ENCODE measurements at places on chromosomes 5 and 9.

GRCh38 chr9:72875221-72875620, 77.6 kb downstream of the ALDH1A1 start:
- DNase-seq = no peak

GRCh38 chr9:86600977-86601376, 246.8 kb upstream of the TUT7 start:
- DNase-seq = no peak

GRCh38 chr9:132898051-132898450, 19.4 kb downstream of the SPACA9 start:
- no peak for DNase-seq

DNA sequence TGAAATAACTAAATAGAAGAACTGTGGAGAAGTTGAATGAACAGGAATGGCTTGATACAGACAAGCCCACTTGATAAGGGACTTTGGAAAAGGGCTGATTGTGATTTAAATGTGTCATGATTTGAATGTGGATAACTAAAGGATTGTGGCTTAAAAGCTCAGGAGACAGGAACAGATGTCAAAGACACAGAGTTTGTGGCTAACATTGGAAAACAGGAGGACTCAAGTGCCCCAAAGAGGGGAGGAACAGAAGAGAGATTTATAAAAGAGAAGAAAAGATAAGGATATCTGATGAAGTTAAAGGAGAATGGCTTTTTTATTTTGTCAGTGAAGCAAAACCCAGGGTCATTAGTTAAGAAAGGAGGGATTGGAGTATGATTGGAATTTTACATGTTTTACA, 124.2 kb upstream of the TRPM3 start:
- no peak for DNase-seq

GRCh38 chr9:38380230-38380871, 12.2 kb upstream of the ALDH1B1 start:
- DNase-seq = no peak

DNA sequence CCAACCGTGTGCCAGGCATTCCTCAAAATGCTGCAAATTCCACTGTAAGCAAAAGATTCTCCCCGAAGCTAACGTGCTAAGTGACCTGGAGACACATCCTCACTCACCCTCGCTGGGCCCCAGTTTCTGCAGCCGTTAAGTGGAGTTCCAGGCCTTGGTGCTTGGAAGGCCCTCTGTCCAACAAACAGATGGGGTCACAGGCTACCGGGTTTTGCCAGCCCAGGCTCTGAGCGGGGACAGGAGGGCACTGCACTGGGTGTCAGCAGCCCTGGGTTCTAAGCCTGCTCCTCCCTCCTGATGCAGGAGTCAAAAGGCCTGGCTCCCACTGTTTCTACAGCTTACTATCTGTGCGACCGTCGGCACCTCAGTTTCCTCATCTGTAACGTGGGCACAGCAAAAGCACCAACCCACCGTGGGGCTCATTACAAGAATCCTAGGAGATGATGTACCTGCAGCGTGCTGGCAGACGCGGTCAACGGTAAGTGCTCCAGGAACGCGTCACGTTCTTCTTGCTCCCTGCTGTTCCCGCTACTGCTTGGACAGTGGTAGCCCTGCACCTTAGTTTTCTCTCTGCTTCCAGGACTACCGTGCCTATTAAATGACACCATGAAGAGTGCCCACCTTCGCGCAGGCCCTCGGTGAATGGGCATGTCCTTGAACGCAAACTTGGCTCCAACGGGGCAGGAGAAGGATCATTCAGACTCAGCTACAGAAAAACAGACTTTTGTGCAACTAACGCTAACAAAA, 84.8 kb downstream of the ADAMTS2 start:
- no peak for DNase-seq

GRCh38 chr5:157520911-157521703, 54.5 kb downstream of the ADAM19 start:
- no peak for DNase-seq

DNA sequence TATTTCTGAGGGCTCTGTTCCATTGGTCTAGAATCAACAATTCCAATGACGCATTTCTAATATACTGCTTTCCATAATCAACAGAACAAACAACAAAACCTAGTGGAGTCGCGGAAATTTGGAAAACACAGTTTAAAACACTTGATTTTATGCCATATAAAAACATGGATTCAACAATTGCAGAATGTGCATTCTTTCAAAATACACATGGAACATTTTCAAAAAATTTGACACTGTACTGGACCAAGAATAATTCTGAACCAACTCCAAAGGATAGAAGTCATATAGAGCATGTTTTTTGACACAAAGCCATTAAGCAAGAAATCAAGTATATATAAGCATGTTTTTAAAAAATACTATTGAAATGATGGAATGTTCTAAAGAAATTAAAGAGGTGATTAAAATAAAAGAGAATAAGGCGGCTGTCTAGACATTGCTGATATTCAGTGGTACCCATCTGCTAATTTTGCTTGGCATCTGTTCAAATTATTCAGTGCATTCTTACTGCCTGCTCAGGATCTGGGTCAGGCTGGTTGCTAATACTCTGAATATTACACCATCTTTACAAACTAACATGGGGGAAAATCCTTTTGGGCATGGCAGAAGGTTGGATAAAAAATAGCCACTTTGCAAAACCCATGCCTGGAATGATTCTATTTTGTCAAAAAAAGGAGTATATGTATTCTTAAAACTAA, 221.3 kb downstream of the NPR3 start:
- no peak for DNase-seq

DNA sequence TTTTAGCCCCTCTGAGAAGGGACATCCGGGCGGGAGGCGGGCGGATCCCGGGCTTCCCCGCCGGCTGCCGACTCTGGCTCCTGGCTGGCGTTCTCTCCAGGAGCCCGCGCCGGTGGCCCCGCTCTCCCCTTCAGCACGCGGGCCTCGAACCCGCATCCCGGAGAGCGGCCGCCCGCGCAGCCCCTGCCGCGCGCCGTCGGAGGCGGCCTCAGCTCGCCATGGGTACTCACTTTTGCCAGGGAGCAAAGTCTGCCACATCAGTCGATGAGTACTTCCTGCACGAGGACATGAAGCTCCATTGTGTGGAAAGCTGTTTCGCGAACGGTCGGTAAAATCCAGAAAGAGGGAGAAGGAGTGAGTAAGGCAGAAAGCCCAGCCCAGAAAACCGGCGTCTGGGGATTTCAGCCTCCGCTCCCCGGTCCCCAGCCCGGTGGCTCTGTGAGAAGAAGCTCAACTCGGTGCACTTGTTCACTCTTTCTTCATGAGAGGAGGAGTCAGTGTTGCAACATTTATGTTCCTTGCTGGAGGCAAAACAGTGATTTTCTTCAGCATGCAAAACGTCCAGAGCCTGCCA, at the start of gene PRLR:
TSS of gene PRLR (minus strand) at position 450 of the 574 bp plus-strand sequence. CDS start 140,867 bp downstream, outside the sequence.
- no peak for DNase-seq

- no peak for DNase-seq
These were observed 118.1 kb upstream of the SMIM23 start for GRCh38 chr5:171667341-171668096.

GRCh38 chr5:148732692-148733091, 78.4 kb upstream of the HTR4 start:
- DNase-seq = no peak

- DNase-seq = no peak
These were observed 3.3 kb upstream of the UAP1L1 start for GRCh38 chr9:137073992-137074399.

GRCh38 chr9:99211746-99212145, 10.0 kb downstream of the ALG2 start:
- no peak for DNase-seq

- DNase-seq = no peak
These were observed 144.8 kb downstream of the GADD45G start for GRCh38 chr9:89749500-89750116.

DNA sequence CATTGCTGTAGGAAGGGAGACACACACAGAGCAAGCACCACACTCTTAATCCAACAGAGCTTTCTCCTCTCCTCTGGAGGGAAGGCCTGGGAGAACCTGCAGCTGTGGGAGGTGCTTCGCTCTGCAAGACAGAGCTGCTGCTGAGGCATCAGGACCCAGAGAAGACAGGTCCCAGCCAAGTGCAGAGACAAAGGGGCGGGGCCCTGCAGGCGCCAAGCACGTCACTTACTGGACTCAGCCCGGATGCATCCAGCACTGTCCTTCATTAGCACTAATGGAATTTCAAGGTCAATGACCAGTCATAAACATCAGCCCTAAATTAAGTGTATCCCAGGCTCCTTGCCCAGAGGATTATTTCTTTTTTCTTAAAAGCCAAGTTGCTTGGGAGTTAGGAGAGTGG, 337.1 kb upstream of the PANK3 start:
- DNase-seq = no peak

DNA sequence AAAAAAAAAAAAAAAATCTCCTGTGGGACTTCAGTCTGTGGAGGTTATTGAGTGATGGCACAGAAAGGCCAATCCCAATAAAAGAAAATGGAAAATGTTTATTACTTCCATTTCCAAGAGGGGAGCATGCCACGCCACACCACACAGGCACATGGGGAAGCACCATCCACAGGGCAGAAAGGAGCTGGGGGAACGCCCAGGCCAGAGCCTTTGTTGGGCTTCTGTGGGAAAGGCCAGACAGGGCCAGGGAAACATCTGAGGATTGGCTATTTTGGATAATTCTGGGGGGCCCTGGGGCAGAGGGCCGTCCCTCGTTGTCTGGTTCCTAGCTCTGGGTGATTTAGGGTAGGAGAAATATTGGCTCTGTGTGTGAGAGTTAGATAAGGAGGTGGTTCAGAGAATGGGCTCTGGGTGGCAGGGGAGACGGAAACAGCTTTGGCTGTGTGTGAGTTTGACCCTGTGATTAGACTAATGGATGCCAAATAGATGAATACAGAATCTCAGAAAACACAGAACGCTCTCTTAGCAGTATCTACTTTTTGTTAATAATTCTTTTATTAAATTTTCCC, 49.0 kb upstream of the ABL1 start:
- DNase-seq = no peak

DNA sequence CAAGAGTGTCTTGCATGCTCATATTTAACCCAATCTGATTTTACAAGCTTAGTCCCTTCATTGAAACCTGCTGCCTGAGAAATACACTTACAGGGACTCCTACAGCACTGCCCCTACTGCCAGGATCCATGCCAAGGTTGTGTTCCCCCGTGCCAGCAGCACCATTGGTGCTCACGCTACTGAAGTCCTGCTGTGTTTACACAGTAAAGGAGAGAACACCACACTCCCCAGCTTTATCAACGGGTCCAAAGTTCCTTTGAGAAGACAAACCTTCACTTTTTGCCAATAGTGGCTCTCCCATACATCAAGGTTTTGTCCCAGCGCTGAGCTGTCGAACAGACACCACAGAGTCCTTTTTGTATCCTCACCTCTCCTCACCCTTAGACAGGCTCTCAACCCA, 155.1 kb upstream of the WWC1 start:
- no peak for DNase-seq

DNA sequence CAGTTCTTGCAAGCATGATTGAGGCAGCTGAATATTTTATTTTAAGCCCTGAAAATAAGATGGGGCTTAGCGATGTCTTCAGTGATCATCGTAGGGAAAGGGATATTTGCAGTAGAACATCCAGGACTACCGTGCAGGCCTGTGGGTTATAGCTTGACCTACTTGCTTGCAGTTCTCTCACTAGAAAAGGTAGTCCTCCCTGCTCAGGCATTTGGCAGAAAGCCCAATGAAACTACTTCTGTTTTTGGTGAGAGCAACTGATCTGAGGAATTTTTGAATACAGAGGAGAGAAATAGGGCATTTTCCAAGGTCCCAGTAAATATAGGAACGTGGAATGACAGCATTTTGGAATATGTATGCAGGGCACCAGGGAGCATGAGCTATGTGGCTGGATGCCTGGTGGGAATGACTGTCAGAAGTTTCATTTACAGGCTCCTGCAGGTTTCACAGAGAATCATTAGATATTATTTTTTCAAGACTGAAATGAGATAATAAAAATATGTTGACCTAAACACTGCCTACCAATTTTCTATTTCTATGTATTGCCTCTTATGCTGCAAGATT, 417.9 kb upstream of the ACTBL2 start:
- DNase-seq = no peak

DNA sequence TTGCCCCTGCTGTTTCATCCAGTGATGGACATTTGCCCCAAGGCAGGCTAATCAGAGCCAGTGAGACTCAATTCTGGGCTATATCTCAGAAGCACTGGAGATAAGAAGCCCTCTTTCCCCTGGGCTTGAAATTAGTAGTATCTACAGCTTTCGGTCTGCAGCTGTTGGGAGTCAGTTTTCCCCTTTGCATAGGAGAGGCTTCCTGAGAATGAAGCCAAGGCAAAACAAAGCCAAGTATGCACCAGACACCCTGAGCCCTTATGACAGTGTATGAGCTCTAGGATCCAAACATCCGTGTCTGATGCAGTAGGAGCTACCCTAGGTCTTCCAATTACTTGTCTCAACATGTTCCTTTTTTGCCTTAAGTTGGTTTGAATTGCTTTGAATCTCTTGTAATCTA, 79.2 kb upstream of the PANK3 start:
- no peak for DNase-seq

DNA sequence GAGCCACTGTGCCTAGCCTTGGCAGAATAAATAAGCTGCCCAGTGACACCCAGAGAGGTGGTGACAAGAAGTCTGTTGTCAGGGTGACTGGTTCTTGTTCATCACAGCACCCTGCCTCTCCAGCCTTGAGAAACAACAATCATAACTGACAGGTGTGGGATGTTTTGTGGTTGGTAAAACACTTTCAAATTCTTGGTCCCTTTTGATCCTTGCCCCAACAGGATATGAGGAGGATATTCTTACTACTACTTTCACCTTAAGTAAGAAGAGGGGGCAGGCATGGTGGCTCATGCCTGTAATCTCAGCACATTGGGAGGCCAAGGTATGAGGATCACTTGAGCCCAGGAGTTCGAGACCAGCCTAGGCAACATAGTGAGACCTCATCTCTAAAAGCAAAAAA, 14.2 kb upstream of the FRRS1L start:
- DNase-seq = no peak

Measured in iPS DF 6.9 (cell line).